A172 (cell line): ENCODE measurements at places on chromosomes 5 and 9. TPM values are rescaled to one million over a fixed set of nuclear protein-coding genes. Genes with fewer than 3 reads are reported as not detected.

Gene TNPO1
- 207 and 347 TPM in 2 replicates for total RNA-seq

Gene SPATA31A5
- not detected in 2 replicates for total RNA-seq

Gene UBE2QL1
- 0.65 and 1.9 TPM in 2 replicates for total RNA-seq

Gene GHR
- 0.53 and 1.1 TPM in 2 replicates for total RNA-seq

Gene SPATA31E1
- total RNA-seq: not detected in 2 replicates

Gene BTNL3
- total RNA-seq: not detected in 2 replicates

Gene DBH
- 0.02 TPM in 1 of 2 replicates, not detected in the other for total RNA-seq

Gene AFF4
- 40.1 and 48.0 TPM in 2 replicates for total RNA-seq

Gene C8G
- not detected in 2 replicates for total RNA-seq

Gene PFN3
- not detected in 2 replicates for total RNA-seq

Gene ABITRAM
- 13.1 and 15.5 TPM in 2 replicates for total RNA-seq

Gene LSM11
- total RNA-seq: 6.0 and 8.7 TPM in 2 replicates

Gene PCDHB9
- total RNA-seq: 11.1 and 11.2 TPM in 2 replicates

Gene SH3TC2
- 7.8 and 10.1 TPM in 2 replicates for total RNA-seq

Gene PLPP7
- 0.14 and 1.0 TPM in 2 replicates for total RNA-seq

Gene DIAPH1
- total RNA-seq: 28.2 and 32.9 TPM in 2 replicates

- DNase-seq: no peak
Observed at GRCh38 chr5:116583862-116584222, 9.2 kb upstream of the SEMA6A start.

DNA sequence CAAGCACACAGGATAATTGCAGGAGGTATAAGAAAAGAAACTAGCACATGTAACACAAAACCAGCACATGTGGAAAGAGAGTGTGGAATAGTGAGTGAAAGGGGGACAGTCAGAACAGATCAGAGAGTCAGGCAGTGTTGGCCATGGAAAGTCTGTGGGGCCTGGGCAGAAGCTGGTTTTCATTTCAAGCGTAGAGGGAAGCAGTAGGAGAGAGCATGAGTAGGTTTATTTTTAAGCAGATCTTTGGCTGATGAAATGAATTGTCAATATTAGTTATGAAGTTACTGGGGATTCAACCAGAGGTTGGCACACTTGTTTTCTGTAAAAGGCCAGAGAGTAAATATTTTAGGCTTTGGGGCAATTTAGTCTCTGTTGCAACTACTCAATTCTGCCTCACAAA, 283.1 kb downstream of the SMARCA2 start:
- no peak for DNase-seq

DNA sequence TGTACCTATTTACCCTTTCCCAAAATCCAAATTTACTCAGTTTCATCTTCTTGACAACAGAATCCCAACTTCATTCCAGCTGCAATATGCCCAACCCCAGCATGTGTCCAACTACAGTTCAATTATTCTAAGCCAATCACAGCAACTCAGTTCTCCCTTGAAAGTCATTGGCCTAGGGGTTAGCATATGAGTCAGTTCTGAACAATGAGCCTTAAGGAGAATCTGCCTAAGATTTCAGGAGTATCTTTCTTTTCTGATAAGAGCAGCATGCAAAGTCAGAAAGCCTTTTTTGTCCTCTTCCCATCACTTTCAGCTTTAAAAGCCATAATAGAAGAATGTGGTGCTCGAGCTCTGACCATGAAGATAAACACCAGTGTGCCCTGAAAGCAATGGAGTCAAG, 44.4 kb upstream of the RASGRF2 start:
- DNase-seq: no peak

GRCh38 chr5:51095486-51095885, 287.8 kb upstream of the ISL1 start:
- DNase-seq: no peak

GRCh38 chr5:96079075-96079474, 117.4 kb upstream of the ELL2 start:
- peak; percentile 94 for DNase-seq

- DNase-seq: peak; percentile 96
Observed at GRCh38 chr5:134509308-134510040, 16.0 kb upstream of the JADE2 start.

DNA sequence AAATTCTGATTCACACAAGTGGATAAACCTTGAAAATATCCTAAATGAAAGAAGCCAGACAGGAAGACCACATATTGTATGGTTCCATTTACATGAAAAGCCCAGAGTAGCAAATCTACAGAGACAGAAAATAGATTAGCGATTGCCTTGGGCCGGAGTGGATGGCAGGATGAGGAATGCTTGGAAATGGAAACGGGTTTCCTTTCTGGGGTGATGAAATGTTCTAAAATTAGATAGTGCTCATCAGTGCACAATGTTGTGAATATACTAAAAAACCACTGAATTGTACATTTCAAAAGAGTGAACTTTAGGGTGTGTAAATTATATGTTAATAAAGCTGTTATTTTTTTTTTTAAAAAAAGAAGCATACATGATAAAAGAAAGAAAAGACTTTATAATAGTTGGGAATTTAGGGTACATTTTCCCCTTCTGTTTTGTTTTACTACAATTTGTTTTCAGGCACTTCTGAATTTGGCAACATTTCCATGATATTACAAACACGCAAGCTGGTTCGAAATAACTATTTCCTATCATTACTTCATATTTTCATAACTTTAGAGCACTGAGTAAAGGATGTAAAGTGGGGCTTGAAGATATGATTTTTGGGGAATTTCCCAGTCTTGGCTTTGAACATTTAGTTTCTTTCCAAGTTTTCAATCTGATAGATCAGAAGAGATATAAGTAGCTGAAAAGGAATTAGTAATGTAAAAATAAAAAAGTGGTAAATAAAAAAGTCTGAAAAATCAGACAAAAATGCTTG, 23.9 kb downstream of the SLC35A4 start:
- no peak for DNase-seq

DNA sequence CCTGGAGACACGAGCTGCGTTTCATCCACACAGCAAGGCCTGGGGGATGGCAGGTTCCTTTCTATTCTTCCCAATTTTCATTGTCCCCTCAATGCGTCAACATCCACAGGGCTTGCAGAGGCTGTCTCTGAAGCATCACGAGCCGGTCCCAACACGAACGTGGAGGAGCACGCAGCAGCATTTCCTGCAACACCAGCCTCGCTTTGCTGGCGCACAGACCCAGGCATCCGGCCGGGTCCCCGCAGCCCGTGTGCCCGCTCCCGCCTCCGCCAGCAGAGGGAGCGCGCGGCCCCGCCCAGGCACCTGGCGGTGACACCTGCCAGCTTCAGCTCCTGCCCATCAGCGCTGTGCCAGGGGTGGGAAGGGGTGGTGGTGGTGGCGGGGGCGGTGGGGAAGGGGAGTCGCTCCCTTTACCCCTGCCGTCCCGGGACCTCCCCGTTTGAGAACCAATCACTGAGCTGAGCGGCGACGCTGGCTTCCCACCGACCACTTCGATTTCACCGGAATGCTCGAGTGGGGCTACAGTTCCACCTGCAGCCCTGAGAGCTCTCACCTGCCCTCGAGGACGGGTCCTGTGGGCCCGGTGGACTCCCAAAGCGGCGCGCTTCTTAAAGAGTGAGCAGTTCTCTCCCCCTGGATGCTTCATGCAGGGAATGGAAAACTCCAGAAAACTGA, 464.5 kb downstream of the ICE1 start:
- DNase-seq: no peak

DNA sequence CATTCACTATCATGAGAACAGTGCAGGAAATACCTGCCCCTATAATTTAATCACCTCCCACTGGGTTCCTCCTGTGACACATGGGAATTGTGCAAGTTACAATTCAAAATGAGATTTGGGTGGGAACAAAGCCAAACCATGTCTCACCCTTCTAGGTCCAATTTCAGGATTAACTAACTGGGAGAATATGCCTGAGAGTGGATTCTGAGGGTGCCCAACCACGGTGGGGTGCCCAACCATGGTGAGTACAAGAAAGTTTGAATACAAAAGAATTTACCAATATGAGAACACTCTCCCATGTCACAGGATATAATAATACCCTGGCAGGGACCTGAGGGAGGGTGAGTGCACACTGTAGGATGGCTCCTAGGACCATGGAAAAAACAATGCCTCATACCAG, 17.2 kb upstream of the GDA start:
- no peak for DNase-seq

GRCh38 chr5:172910828-172911627, 48.2 kb upstream of the RPL26L1 start:
- peak; percentile 77 for DNase-seq

GRCh38 chr9:136482046-136482792, 621 bp downstream of the SEC16A start:
- peak; percentile 63 for DNase-seq

DNA sequence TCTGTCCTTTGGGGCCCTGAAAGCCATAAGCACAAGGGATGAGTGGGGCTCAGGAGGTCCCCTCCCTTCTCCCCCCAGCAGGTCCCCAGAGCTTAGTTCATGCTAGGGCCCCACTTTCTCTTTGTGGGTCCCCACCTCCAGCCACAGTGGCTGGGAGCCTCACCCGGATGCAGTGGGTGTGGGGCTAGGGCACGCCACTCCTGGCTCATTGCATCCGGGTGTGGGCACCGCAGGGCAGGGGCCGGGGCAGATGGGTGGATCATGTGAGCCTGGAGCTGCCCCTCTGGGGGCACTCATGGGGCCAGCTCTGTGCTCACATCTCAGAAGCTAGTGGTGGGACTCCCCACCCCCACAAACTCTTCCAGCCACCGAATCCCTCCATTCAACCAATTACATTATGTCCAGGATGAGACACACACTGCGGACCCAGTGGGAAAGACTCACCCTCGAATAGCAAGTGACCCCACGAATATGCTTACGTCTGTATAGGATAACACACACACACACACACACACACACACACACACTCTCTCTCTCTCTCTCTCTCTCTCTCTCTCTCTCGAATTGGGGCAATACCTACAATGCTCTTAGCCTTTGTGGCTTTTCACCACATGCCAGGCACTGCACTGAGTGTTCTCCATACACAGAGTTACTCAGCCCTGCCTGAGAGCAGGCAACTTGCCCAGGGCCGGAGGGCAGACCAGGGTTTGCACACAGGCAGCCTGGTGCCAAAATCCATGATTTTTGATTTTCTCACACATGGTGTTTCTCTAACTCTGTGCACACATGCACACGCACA, 16.8 kb upstream of the PHYKPL start:
- DNase-seq: no peak

DNA sequence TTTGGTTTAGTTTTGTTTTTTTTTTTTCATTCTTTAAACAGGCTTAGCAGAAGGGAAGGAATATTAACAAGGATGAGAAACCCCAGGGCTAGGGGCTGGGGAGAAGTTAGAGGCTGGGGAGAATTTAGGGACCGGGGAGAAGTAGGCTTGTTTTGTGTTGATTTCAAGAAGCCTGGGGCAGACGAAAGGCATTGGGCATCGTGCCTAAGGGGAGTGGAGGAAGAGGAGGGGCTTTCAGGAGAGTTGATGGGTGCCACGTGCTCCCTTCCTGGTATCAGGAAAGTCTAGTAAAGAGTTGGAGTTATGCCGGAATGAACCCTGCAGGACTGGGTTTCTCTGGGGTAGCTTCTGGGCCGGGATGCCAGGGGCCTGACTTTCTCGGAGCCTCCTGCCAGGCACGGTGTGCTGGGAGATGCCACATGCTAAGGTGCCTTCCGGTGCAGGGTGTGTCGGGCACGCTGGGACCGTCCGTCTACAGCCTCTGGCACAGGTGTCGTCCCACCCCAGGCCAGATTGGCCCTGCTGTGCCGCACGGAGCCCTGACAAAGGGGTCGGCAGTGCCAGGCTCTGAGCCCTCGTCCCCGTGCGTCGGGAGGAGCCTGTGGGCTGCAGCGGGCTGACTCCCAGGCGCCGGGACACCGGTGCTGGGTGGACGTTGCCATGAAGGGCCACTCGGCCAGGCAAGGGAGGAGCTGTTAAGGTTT, 159.9 kb downstream of the OLFM1 start:
- no peak for DNase-seq

DNA sequence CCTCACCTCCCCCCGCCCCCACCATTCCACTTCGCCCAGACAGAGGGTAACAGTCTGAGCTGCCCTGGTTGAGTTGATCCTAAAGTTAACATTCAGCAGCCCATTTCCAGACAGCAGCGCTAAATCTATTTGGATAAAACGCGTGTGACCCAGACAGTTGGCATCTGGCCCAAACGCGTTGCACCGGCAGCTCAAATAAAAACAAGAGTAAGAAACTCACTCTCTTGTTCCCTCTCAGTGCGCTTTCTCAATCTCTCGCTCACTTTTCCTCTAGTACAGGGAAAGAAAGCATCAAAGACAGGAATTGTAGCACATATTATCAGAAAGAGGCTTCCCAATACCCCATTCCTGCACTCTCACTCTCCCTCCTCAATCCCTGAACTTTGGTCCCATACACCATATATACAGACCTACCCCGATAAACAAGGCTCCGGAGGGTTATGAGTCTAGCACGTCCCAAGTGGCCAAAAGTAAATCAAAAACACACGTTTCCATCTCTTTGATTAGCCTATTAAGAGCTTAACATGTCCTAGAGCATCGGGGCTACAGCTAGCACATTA, 1.3 kb downstream of the ADAMTS6 start:
- peak; percentile 59 for DNase-seq

- DNase-seq: peak; percentile 84
Observed at GRCh38 chr9:16321461-16322119, 548.9 kb downstream of the BNC2 start.

GRCh38 chr9:21144603-21145002, 3.0 kb upstream of the IFNW1 start:
- no peak for DNase-seq

DNA sequence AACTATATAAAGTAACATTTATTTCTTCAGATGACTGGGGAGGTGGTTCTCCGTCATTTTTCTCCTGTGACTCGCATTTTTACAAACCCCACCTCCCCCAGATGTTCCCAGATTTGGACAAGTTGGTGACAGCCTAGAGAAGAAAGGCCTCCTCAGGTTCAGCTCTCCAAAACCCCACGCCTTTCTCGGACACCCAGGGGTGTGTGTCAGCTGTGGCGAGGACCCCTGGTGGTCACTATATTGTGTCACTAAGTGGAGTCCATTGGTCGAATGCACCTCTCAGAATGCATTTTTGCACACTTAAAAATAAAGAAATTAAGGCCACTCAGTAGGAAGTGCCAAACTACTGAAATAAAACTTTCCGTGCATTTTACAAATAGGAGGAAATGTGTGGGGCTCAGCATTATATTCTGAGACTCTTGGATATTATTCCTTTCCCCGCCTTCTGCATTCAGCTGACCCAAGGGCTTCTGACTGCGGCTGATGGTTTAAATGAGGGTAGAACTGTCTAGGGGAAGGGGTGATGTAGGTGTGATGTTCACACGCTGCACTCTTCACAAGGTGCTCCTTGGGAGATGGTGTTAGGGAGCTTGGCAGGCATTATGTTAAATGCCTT, 47.6 kb downstream of the ACO1 start:
- DNase-seq: no peak

- no peak for DNase-seq
Observed at GRCh38 chr5:107668154-107669095, 2.3 kb downstream of the EFNA5 start.

GRCh38 chr9:132006677-132007370, 72.8 kb downstream of the MED27 start:
- no peak for DNase-seq

GRCh38 chr5:56164376-56164775, 68.8 kb downstream of the ANKRD55 start:
- DNase-seq: no peak

GRCh38 chr9:117662651-117663050, 41.6 kb upstream of the TLR4 start:
- no peak for DNase-seq

- DNase-seq: no peak
Observed at GRCh38 chr5:170813231-170813630, 29.7 kb downstream of the GABRP start.

GRCh38 chr5:135461481-135462151, 9.5 kb upstream of the TIFAB start:
- DNase-seq: no peak
